NCI-H146 (cell line): ENCODE measurements at places on chromosomes 1 and 21.

DNA sequence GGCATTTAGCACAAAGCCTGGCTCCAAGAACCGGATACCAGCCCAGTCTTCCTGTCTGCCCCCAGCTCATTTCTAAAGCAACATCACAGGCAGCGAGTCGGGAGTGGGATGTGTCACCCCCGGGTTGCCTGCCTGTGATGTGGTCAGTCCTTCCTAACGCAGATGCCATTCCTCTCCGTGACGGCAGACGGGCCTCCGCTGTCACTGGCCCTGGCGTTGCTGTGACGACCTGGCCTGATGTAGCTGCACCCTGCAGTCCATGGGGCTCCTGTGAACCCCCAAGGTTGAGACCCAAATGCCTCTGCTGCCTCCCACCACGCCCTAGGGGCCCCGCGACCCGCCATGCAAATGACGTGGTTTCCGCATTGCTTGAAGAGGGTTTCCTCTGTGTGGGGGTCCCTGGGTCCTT, 12.3 kb downstream of the TNFRSF1B start:
- DNase-seq: no peak

DNA sequence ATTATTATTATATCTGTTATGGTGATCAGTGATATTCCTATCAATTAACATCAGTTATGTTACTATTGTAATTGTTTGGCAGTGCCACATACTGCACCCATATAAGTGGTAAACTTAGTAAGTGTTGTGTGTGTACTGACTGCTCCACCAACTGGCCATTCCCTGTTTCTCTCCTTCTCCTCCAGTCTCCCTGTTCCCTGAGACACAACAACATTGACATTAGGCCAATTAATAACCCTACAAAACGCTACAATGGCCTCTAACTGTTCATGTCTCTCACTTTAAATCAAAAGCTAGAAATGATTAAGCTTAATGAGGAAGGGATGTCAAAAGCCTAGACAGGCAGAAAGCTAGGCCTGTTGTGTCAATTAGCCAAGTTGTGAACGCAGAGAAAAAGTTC, 6.6 kb upstream of the THRAP3 start:
- DNase-seq: no peak

DNA sequence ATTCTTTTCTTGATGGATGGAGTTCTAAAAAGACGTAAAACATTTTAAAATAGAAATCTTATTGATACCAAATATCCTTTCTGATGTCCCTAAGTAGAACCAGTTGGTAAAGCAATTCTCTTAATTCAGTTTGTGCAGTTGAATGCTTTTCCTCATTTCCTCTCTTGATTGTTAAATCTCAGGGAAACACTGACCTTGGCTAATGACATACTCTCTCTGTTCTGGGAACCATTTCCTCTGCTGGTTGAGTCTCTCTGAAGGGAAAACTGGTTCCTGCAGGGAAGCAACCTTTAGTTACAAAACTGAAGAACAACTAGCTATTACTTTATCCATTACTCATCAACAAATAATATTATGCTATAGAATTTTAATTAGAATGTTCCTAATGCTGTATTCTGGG, 36.7 kb downstream of the HLX start:
- DNase-seq: no peak

- DNase-seq: peak; percentile 29
Observed at GRCh38 chr1:31373056-31373896, at the start of gene FABP3. Gene FABP3, minus strand, starts transcription at chr1:31373076. Its CDS starts 62 bp downstream, at chr1:31373014.

GRCh38 chr1:174358344-174358743, 89.4 kb upstream of the GPR52 start:
- no peak for DNase-seq

DNA sequence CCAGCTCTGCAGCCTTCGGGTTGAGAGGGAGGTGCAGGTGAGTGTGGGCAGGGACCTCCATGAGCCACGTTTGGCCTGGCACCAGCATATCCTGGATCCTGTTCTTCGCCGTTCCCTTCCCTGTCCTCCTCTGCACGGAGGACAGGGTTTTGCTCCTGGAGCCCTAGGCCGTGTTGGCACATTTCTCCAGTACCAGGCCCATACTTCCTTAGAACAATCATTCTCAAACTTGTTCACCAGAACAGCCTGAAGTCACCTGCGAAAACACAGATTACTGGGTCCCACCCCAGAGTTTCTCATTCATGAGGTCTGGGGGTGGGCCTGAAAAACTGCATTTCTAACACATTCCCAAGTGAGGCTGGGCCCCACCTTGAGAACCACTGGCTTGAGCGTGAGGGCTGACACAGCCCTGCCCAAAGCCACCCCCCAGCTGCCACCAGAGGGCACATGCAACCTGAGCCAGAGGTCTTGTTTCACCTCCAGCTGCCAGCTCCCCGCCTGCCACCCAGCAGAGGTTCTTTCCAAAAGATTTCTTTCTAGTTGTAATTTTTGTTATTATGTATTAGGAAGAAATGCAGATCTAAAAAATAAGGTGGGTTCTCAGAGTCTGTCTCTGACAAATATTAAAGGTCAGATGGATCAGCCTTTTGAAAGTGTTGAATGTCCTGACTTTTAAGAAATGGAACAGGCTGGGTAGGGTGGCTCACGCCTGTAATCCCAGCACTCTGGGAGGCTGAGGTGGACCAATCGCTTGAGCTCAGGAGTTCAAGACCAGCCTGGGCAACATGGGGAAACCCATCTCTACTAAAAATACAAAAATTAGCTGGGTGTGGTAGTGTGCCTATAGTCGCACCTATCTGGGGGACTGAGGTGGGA, 39.6 kb upstream of the LDLRAP1 start:
- DNase-seq: no peak

GRCh38 chr21:33937931-33938339, 22.3 kb upstream of the ATP5PO start:
- DNase-seq: no peak
